ENCODE measurements at places on chromosomes 1 and 21. TPM values are rescaled to one million over a fixed set of nuclear protein-coding genes. Genes with fewer than 3 reads are reported as not detected.

Gene SEMA6C
- total RNA-seq = 17.5 TPM

Gene RHBG
- total RNA-seq = 0.50 TPM

Gene JTB
- 115 TPM for total RNA-seq

Gene THRAP3
- total RNA-seq = 112 TPM

Gene EFNA1
- 2.0 TPM for total RNA-seq

Gene PCSK9
- 27.5 TPM for total RNA-seq

Gene TNFSF4
- total RNA-seq = 0.76 TPM

Gene SELL
- not detected for total RNA-seq

Gene GBP3
- 33.6 TPM for total RNA-seq

Gene OR6N1
- total RNA-seq = 0.18 TPM

Gene LMO4
- 75.7 TPM for total RNA-seq

Gene MSH4
- 0.59 TPM for total RNA-seq

Gene SPRR2F
- total RNA-seq = not detected

Gene TMEM69
- 41.4 TPM for total RNA-seq

Gene HHIPL2
- total RNA-seq = 0.94 TPM

Gene CCDC185
- total RNA-seq = 0.50 TPM

Gene ZFP69
- 5.9 TPM for total RNA-seq

Gene COL24A1
- total RNA-seq = 0.38 TPM

Gene ADGRL2
- total RNA-seq = 240 TPM

Gene EEIG2
- total RNA-seq = 22.6 TPM

Gene TAF1A
- 27.4 TPM for total RNA-seq

Gene OR2G6
- 0.13 TPM for total RNA-seq

Gene RASSF5
- 4.1 TPM for total RNA-seq

Gene S100A7A
- total RNA-seq = 0.66 TPM

Gene PGLYRP4
- total RNA-seq = 0.25 TPM

Gene BCL10
- 27.9 TPM for total RNA-seq

Gene PUM1
- total RNA-seq = 107 TPM

Gene SLFNL1
- total RNA-seq = 0.76 TPM

Gene SEC22B
- total RNA-seq = 36.9 TPM

Gene RPTN
- total RNA-seq = not detected

Gene CATSPERE
- total RNA-seq = 0.66 TPM

Gene IPO13
- total RNA-seq = 28.2 TPM

Gene HES4
- total RNA-seq = 59.2 TPM

Gene PPFIA4
- total RNA-seq = 33.8 TPM

Gene SLC45A1
- 6.1 TPM for total RNA-seq

Gene DNM3
- total RNA-seq = 11.4 TPM

Gene AMY1A
- not detected for total RNA-seq

Gene RAB4A
- 17.4 TPM for total RNA-seq

Gene INAVA
- total RNA-seq = 0.89 TPM

Gene OR2L13
- total RNA-seq = 0.52 TPM

Gene DTL
- total RNA-seq = 22.0 TPM

Gene TMED5
- total RNA-seq = 41.7 TPM

Gene FAM72C
- total RNA-seq = 0.14 TPM

Gene ADORA3
- total RNA-seq = not detected

Gene HORMAD1
- total RNA-seq = 0.29 TPM

Gene LRRC39
- 3.9 TPM for total RNA-seq

Gene NPPB
- 2.1 TPM for total RNA-seq

Gene S100A12
- total RNA-seq = not detected

Gene PAQR7
- 14.5 TPM for total RNA-seq

Gene NBPF6
- not detected for total RNA-seq

Gene EPHA10
- 7.9 TPM for total RNA-seq
